NCI-H1105 (cell line): ENCODE measurements at places on chromosomes 1 and 21.
A peak's percentile ranks its signal among the peaks of the same experiment; 100 is the strongest.

- DNase-seq: no peak
Observed at GRCh38 chr1:55635856-55636255, 420.7 kb upstream of the USP24 start.

GRCh38 chr21:31538816-31539215, 120.7 kb upstream of the SOD1 start:
- DNase-seq: no peak

DNA sequence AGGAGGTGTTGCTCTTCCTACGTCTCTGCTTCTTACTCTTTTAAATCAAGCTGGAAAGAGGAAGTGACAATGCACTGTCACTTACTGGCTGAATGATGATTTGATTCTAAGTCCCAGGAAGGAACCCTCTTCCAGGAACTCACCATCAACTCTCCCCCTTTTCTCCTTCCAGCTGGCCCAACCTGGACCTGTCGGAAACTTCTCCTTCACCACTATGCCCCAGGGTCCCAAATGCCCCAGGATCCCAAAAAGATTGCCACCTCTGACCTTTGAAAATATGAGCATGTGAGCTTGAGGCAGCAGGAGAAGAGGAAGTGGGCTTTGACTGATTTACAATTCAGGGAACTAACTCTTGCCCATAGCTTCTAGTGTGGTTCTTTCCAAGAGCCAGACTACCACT, 5.3 kb upstream of the ADAMTS5 start:
- no peak for DNase-seq

DNA sequence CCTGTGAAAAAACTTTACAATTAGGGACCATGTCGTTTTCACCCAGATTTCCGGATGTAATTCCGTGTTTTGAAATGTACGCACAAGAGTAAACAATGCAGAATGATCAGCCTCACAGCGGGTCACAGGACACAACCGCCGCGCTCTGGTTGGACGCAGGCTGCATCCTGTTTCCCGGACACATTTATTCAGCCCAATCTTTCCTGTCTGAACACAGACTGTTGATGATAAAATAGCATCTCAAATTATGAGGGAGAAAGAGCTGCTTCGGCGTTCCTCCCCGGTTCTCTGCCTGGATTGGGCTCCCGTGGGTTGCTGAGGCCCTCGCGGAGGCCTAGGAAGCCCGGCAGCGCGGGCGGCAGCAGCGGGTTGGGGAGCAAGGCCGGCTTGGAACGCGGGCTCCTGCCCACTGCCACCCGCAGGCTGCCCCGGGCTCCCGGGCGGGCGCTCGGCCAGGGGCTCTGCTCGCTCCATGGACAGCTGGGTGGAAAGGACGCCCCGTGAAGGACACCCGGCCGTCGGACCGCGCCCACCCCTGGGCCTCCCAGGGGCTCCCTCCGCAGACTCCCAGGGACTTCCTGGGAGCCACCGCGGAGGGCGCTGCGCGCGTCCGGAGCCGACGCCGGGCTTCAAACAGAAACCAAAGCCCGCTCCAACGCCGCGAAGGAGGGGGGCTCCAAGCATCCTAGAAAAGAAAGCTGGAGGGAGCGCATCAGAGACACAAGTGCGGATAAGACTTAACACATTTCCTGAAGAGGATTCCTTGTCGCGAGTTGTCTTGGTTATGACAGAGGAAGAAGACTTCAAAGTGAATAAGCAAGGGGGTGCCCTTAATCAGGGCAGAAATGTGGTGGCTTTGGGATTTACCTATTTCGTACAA, 122.3 kb downstream of the ESRRG start:
- peak; percentile 78 for DNase-seq

GRCh38 chr1:175361476-175361875, 168.9 kb upstream of the KIAA0040 start:
- DNase-seq: no peak

- no peak for DNase-seq
Observed at GRCh38 chr1:117130526-117130925, 9.0 kb upstream of the TRIM45 start.

- DNase-seq: no peak
Observed at GRCh38 chr1:207891148-207891547, 19.8 kb downstream of the CD34 start.

DNA sequence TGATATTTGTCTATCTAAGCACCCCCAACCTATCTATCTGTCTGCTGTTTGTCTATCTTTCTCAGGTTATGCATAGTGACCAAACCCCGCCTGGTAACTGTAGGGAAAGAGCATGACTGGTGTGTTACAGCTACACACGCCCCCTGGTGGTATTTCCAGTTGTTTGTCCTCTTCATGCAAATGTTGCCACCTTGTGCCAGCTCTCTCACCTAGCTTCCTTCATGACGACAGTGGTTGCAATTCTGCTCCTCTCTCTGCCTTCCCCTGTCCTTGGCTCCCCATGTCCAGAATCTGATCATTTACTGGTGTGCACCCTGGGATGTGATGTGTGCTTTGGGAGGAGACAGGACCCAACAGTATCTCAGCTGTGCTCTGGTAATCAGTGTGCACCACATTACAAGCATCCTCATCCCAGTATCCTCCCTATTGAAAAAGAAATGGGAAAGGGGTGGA, 8.1 kb upstream of the INKA2 start:
- DNase-seq: peak; percentile 19

DNA sequence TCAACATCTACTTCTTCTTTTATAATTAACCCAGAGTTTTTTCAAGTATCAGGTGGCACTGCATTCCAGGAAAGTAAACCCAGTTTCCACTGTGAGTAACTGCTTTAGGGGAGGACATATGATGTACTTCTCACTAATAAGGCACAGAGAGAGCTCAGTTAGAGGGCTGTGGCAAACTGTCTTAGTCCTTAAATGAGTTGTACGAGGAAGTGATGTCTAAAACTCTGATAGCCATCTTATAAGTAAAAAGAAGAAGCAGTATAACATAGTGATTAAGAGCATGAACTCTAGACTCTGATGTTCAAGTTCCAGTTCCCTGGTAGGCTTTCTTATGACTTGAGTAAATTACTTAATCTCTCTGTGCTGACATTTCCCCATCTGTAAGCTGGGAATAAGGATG, 58.7 kb upstream of the PTGS2 start:
- no peak for DNase-seq

- DNase-seq: no peak
Observed at GRCh38 chr1:204904228-204904810, 33.7 kb downstream of the NFASC start.

DNA sequence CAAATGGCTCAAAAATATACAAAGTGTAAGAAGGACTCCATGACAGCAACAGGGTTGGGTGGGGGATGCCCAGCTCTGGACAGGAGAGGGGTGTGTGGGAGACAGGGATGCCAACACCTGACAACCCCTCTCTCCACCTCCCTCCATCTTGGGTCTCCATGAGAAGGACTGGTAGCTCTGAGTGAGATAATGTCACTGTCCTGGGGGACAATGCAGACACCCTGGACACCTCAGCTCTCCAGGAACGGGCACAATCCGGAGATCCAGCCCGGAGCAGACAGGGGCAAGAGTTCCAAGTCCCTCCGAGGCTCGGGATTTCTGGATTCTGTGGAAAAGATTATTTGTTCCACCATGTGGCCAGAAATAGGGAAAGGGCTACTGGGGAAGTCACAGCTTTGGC, 122.5 kb downstream of the GLIS1 start:
- DNase-seq: no peak

DNA sequence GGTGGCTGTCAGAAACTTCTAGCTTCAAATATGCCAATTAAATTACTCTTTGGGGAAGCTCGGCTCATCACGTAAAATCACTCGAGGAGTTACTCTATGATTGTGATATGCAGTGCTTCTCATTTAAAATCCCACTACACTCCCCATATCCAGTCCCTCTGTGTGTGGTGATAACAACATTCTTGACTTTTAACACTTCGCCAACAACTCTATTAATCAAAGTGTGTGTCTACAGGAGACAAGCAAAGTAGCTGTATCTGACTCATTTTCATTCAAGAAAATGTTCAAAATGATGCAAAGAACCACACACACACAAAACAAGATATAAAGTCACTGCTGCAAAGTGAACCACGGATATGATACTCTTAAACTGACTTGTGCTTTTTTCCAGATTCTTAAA, 341.3 kb downstream of the DSCAM start:
- DNase-seq: no peak

- no peak for DNase-seq
Observed at GRCh38 chr1:212727386-212728181, 27.9 kb upstream of the BATF3 start.

DNA sequence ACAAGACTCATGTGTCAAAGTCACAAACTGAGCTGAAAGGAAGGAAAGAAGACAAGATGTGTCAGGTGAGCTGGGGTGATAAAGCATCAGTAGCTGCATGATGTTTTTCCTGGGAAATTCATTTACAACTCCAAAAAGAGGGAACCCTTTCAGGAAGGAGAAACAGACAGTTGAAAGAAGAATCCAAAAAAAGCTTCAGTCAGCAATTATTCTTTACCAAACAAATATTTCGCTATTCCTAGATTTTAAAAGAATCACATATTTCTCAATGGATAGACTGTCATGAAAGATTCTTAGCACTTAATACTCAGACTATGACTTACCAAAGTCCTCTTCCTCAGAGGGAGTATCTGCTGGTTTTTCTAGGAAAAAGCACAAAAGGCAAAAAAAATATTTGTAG, 214.7 kb downstream of the SLC44A5 start:
- no peak for DNase-seq

DNA sequence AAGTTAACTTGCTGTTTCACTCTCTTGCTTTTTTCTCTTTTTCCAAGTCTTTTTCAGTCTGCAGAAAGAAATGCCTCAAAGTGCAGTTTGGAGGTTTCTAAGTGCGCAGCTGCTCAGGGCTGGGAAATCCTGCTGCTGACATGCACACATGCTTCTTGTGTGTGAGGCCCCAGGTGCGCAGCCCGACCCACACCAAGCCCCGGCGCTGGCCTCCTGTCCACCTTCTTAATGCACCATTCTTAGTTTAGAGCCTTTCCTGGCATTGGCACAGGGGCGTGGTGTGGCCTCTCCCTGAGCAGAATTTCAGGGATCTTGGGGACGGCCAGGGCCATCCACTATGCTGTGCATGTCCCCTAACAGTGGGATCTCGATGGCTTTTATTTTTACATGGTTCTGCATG, 315.2 kb downstream of the CAMTA1 start:
- DNase-seq: no peak

DNA sequence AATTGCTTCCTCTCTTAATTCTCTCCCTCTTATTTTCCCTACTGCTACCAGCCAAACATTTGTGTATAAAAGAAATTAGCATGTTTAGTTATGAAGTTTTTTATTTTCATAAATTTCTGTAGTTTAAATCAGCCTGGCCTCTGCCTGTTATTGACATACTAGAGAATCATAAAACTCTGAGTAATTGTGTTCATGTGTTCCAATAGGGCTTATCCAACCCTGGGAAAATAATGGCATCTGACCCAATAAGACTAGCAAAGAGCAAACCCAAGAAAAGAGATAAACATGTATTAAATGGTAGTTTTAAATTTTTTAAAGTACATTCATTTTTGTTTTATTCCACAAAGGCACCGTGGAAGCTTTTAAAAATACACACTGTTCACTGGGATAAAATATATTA, 404.3 kb downstream of the HLX start:
- no peak for DNase-seq

- no peak for DNase-seq
Observed at GRCh38 chr1:233497679-233498078, 116.2 kb upstream of the KCNK1 start.

GRCh38 chr1:36576118-36576517, 93.4 kb upstream of the CSF3R start:
- DNase-seq: peak; percentile 4

DNA sequence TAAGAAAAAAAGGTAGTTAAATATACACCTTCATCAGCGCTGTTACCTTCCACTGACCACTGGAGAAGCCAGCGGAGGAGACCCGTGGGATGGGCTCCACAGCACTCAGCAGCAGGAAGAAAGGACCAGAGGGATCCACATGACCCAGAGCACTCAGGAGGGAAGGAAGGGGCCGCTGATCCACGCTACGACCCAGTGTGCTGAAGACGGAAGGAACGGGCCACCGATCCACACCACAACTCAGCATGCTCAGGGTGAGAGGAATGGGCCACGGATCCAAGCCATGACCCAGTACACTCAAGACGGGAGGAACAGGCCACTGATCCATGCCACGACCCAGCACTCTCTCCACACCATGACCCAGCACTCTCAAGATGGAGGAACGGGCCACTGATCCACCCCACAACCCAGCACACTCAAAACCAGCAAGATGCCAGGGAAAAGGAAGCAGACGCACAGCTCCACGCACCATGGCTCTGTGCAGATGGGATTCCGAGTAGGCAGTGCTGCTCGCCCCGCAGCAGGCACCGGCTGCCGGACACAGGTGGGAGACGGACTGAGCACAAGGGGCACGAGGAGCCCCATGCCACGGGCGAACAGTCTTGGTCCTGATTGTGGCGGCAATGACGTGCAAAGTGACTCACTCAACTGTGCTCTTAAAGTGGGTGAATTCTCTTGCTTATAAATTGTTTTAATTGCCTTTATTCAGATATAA, 8.7 kb downstream of the WRAP73 start:
- no peak for DNase-seq

- DNase-seq: no peak
Observed at GRCh38 chr1:1853593-1854257, 37.2 kb downstream of the GNB1 start.

GRCh38 chr1:180951186-180951745, 38.6 kb downstream of the KIAA1614 start:
- DNase-seq: no peak

GRCh38 chr1:236164273-236164672, 21.9 kb downstream of the GPR137B start:
- no peak for DNase-seq

DNA sequence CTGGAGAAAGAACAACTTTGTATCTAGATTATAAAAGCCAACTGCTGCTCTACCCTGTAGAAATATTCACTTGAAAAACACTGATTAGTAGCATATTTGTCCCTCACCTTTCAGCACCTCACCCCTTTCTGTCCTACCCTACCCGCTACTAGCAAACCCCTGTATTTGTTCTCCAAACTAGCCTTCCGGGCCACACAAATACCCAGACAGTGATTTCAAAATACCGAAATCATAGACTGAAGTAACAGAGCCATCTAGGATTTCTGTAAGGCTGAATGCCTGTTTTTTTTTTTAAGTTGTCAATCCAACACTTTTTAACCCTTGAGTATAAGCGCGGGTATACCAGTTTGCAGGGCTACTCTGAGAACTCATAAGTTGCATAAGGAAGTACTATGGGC, 398 bp upstream of the DPT start:
- no peak for DNase-seq

DNA sequence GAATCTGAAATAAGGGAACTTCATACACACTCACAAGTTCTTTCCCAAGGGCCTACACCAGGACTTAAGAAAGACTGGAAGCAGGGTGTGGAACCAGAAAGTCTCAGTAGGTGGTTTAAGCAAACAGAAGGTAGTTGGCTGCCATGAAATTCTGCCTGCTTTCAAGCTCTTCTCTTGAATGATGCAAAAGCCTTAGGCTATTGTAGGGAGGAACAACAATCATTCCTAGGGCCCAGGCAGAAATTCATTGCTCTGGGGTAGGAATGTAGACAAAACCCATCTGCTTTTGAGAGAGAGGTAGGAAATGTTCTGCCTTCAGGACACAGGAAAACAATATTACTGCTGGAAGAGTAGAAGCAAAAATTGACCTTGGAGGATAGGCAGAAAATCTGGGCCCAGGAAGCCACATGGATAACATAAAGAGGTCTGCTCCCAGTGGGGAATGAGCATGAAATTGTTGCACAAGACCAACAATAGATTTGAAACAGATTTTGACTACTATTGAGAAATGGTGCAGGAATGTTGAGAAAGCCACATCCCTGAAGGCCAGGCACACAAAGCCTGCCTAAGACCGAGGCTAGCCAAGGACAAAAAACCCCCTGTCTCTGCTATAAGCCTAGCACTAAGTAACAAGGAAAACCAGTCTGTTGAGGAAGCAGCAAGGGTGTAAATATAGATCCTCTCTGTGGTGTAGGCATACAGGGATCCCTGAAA, 22.7 kb upstream of the SFT2D2 start:
- DNase-seq: no peak
